ENCODE measurements at places on chromosomes 4 and X. TPM values are rescaled to one million over a fixed set of nuclear protein-coding genes. Genes with fewer than 3 reads are reported as not detected.

CSAG1 gene
- total RNA-seq: not detected

BGN gene
- total RNA-seq: 5.7 TPM

VEGFC gene
- total RNA-seq: 5.4 TPM

TXK gene
- total RNA-seq: 0.55 TPM

SPP1 gene
- total RNA-seq: 47.6 TPM

CABS1 gene
- not detected for total RNA-seq

Measured in sigmoid colon (tissue), 7 donors.